Stimulated activated CD8-positive, alpha-beta memory T cell treated with anti-CD3 and anti-CD28 coated beads, Interleukin-15, amount 100 ng/mL, for 1 hour (primary cell): ENCODE measurements at places on chromosomes 16 and 17.

DNA sequence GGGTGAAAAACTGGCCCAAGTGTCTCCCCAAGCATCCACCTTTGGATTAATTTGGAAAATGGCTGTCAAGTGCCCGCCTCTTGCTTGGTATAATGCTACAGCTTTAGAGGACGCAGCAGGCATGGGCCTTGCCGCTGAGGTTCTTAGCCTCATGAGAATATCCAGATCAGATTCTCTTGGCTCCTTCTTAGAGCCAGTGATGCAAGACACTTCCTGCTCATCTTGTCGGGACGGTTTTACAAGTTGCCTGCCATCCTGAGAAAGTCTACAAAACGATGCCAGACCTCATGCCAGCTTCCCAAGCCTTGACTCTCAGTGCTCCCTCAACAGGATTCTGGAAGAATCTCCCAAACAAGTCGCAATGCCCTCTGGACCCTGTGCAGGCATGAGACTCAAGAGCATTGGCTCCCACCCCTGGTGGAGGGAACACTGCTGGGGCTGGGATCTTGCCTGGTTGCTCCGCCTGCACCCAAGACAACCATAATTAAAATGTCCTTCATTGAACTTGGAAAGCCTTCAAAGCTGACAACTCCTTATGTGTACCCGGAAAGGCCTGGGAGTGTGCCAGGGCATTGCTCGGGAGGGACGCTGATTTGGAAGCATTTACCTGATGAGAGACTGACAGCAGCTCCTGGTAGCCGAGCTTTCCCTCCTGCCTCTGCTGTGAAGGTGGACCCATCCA, 25.8 kb upstream of the STH start:
- no peak for DNase-seq

- peak; percentile 47 for DNase-seq
Observed at GRCh38 chr17:64661976-64662773, at the start of gene SMURF2. Gene SMURF2, minus strand, starts transcription at chr17:64662307. Its CDS starts 427 bp downstream, at chr17:64661880.

DNA sequence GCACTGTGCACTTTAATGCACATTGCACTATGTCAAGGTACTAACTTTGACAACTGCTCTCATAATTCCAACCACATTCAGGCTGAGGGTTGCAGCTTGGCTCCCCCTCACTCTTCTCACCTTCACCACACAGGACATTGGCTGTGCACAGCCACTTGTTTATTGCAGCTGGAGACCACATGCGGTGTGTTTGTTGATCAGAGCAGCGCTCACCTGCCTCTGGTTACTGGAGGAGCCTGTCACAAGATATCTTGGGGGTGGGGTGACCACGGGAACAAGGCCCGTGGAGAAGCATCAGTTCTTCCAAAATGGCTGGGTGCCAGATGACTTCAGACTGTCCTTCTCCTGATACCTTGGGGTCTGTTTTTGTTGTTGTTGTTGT, 10.6 kb upstream of the CCL5 start:
- no peak for DNase-seq

- DNase-seq: no peak
Observed at GRCh38 chr16:24511792-24512191, 27.6 kb upstream of the RBBP6 start.

DNA sequence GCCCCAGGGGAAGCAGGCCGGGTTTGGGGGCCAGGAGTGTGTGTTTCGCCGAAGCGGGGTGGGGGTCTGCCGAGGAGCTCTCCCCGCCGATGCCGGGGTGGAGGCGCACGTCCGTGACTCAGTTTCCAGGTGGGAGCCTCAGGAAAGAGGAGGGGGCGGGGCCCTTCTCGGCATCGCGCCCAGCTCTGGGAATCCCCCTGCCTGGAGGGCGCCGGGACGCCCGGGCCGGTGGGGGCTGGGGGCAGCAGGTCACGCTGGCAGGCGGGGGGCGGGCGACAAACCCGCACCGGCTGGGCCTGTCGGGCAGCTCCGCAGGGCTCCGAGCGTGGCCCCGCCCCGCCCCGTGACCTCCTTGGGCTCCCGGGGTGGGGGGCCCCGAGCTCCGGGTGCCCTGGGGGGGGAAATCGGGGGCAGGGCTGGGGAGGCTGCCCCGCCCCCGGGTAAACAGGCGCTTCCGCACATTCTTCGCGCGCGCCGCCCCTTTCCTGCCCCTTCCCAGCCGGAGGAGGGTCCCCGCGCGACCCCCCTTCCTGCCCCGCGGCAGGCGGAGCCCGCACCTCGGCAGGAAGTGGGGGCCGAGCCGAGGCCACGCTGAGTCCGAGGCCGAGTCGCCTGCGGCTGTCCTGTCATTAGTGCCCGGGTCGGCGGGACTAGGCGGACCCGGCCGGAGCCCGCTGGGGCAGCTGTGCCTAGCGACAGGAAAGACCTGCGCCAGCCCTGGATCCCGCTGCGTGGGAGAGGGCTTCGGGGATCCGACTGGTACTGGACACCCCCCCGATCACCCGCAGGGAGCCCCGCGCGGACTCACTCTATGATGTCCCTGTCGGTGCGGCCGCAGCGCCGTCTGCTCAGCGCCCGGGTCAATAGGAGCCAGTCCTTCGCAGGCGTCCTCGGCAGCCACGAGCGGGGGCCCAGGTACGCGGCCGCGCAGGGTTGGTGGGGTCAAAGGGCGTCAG, 9.3 kb downstream of the RIPOR1 start:
- no peak for DNase-seq

GRCh38 chr17:37527249-37527851, 37.7 kb downstream of the DUSP14 start:
- no peak for DNase-seq

DNA sequence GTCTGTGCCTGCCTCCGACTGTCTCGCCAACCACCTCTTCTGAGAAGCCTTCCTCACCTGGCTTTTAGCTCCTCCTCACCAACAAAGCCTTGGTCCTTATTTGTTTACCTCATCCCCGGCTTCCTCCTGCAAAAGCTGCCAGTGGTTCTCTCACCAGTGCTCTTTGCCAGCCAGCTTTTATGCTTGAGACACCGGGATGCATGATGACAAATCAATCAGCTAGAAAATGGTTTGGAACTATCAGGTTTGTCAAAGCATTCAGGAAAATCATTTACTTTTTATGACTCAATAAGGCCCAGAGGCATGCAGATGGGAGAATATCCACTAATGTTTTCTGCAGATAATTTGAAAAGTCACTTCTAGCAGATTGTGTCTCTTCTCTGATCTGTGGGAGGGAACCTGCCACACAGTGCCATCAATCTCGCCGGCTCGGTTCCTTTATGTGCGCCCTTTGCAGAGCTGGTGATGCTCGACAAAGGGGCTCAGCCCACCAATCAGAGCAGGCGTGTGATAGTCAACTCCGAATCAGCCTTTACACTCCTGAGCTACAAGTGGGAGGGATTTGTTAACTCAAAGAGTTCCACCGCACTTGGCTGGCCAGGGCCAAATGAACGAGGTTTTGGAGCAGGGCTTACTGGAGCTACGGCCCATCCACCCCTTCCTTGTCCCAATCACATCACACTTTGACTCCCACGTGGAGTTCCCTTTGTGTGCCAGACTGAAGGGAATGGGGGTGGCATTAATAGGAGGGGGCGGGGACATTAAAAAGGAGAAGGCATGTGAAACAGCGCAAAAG, 85.8 kb downstream of the MRC2 start:
- no peak for DNase-seq

DNA sequence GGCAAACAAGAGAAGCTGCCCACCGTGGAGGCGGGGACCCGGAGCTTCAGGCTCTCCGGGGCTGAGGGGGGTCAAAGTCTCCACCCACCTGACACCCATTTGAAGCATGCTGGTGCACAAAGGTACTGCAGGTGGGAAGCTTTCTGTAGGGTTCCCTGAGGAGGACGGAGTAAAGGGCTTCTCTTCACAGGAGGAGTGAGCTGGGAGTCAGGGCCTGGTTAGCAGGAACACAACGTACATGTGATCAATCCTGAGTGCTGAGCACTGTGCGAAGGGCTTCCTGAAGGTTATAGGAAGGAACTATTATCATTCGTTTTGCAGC, 252.9 kb upstream of the RPL38 start:
- no peak for DNase-seq

DNA sequence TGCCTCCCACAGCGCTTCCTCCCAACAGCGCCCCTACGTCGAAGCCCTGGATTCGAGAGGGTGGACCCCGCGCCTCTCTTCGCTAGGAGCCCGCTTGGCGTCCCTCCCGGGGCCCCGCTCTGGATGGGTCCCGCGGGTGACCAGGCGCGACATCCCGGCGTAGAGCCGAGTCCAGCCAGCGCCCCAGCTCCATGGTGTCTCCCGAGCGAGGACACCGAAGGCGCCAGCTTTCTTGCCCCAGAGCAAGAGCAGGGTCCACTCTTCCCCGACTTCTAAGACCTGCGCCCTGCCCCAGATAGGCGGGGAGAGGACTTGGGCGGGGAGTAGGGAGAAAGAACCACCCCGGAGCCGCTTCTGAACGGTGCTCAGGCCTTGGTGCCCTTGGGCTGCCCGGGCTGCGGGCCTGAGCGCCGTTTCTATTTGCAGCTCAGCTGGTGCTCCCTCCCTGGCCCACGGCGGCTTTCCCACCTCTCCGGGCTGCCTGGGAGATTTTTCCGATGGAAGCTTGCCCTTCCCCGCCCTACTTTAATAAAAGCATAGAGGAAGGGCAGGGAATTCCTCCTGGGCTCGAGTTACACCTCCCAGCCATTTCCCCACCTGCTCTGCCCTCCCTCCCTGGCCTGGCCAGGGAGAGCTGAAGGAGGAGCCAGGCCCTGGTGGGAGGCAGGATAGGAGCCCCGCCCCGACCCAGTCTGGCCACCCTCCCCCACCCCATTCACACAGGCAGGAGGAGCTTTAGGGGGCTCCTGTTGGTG, 1.8 kb downstream of the MMP15 start:
- DNase-seq: no peak

DNA sequence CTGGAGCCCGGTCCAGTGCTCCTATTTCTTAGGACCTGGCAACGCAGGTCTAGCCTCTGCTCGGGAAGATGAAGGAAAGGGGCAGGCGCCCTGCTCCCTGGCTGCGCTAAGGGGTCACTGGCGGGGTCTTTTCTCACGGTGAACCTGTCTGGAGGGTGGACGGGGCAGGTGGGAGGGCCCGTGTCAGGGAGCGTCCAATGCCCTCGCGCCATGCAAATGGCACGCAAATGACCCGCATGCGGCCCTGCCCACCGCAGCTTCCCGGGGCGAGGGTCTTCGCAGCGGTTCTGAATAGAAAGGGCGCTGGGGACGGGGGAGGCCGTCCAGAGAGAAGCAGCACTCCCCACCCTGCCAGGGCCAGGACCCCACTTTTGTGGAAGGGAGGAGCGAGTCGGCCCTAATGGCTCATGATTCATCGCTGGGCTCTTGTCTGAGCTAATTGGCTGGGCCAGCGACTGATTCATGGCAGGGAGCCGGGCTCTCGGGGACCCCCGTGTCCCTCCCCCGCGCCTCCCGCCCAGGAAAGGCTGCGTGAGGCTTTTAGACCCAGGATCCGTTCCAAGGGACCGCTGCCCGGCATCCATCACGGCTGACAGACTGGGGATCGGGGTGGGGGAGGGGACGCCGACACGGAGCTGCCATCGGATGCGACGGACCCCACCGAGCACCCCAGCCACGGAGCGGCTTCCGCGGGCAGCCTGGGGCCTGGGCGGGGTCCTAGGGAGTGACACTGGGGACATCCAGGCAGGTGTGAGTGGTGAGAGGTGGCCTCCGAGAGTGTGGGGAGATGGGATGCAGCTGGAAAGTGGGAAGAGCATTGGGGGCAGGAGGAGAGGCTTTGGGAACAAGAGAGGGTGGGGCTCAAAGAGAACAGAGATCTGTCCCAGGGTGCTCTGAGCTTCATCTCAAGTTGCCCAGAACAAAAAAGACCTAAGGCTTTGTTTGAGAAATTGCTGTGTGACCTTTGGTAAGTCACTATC, 25.0 kb upstream of the NGFR start:
- no peak for DNase-seq

GRCh38 chr17:28569446-28569845, 1.9 kb downstream of the PIGS start:
- no peak for DNase-seq

GRCh38 chr16:69095193-69095592, 10.3 kb upstream of the HAS3 start:
- DNase-seq: no peak

DNA sequence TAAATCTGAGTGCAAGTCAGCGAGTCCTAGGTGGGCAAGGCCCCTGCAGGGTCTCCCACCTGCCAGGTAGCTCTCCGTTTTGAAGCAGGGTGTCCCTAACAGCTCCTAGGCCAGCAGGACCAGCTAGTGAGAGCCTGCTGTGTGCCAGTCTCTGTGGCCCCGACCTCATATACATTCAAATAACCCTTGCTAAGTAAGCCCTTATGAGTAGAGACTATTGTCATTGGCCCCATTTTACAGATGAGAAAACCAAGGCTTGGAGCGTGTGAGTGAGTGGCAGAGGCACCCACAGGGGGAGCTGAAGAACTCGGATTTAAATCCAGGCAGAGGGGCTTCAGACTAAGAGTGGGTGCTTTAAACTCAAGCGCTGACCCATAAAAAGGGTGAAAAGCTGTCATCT, 39.7 kb upstream of the EMP2 start:
- no peak for DNase-seq

- no peak for DNase-seq
Observed at GRCh38 chr17:36835036-36835435, 102.2 kb upstream of the LHX1 start.

GRCh38 chr17:33463887-33464286, 170.8 kb upstream of the ASIC2 start:
- no peak for DNase-seq

- DNase-seq: no peak
Observed at GRCh38 chr16:12869698-12870427, 31.5 kb upstream of the SHISA9 start.

DNA sequence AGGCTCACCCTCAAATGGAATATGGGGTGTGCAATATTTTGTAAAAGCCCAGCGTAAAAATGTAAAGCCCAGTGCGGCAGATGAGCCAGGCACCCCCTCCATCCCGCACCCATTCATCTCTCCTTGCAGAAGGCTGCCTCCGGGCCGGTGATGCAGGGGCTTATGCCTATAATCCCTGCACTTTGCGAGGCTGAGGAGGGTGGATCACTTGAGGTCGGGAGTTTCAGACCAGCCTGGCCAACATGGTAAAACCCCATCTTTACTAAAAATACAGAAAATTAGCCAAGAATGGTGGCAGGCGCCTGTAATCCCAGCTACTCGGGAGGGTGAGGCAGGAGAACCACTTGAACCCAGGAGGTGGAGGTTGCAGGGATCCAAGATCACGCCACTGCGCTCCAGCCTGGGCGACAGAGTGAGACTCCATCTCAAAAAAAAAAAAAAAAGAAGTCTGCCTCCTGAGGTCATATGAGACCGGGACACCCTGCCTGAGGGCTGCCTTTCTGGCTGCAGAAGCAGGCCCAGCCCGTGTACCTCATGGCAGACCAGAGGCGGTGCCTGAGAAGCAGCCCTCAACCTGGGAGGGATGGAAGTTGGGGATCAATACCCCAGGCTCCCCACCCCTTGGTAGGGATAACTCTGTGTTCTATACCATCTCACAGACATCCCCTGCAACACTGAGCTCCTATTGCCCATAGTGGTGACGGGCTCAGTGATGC, 17.5 kb upstream of the ATP2C2 start:
- no peak for DNase-seq

- no peak for DNase-seq
Observed at GRCh38 chr17:12627177-12627629, 38.5 kb upstream of the MYOCD start.

- no peak for DNase-seq
Observed at GRCh38 chr17:14282726-14283125, 18.2 kb upstream of the HS3ST3B1 start.
